Fibroblast of skin of abdomen (primary cell): ENCODE measurements at places on chromosomes 13 and 19.

DNA sequence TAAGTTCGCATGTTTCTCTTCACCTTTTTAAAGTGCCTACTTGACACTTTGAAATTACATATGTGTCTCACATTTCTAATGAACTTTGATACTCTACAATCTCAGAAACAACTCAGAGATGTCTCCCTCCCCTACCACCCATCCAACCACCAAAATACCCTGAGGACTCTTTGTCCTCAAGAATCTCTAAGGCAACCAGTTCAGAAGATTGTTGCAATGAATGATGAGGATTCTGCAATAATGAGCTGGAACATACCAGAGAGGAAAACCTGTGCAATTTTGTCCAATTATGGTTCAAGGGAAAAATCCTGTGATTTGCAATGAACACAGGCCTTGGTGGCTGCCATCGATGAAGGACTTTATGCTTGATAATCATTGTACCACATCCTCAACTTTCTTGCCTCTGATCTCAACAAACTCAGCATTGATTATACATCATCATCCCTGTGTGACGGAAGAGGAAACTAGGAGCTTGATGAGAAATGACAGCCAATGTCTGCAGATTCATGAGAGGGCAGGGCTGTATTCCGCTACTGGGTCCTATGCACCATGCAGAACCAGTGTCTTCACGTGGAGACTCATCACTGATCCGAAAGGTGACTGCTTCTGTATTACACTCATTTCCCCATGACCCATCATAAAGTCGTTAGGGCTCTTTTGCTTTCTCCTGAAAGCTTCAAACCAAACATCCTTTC, 1.1 kb downstream of the FPR1 start:
- DNase-seq, result peak; percentile 26

DNA sequence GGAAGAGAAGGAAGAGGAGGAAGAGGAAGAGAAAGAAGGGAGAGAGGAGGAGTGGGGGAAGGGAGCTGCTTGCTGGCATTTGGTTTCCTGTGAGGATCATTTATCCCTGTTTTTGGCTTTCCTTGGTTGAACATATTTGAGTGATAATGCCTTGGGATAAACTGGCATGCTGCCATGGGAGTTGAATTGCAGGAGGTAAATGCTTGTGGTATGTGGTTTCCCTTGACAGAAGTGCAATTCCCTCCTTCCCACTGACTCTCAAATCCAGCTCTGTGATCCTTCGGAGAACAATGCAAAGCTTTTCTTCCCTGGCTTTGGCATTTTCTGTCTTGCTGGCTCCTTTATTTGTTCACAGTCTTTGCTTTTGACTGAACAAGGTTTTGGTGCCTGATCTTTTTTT, 27.2 kb upstream of the CBY2 start:
- peak; percentile 98 for DNase-seq

- DNase-seq, result no peak
Observed at GRCh38 chr13:111318386-111318785, 2.1 kb upstream of the TEX29 start.

DNA sequence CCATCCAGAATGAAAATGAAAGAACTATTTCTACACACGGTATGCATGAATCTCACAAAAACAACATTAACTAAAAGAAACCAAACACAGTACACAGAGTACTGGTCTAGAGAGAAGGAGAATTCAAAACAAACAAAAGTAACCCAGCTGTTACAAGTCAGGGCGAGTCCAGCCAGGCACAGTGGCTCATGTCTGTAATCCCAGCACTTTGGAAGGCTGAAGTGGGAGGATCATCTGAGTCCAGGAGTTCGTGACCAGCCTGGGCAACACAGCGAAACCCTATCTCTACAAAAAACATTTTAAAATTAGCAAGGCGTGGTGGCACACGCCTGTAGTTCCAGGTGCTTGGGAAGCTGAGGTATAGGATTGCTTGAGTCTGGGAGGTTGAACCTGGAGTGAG, 1.7 kb upstream of the PSMC4 start:
- no peak for DNase-seq

DNA sequence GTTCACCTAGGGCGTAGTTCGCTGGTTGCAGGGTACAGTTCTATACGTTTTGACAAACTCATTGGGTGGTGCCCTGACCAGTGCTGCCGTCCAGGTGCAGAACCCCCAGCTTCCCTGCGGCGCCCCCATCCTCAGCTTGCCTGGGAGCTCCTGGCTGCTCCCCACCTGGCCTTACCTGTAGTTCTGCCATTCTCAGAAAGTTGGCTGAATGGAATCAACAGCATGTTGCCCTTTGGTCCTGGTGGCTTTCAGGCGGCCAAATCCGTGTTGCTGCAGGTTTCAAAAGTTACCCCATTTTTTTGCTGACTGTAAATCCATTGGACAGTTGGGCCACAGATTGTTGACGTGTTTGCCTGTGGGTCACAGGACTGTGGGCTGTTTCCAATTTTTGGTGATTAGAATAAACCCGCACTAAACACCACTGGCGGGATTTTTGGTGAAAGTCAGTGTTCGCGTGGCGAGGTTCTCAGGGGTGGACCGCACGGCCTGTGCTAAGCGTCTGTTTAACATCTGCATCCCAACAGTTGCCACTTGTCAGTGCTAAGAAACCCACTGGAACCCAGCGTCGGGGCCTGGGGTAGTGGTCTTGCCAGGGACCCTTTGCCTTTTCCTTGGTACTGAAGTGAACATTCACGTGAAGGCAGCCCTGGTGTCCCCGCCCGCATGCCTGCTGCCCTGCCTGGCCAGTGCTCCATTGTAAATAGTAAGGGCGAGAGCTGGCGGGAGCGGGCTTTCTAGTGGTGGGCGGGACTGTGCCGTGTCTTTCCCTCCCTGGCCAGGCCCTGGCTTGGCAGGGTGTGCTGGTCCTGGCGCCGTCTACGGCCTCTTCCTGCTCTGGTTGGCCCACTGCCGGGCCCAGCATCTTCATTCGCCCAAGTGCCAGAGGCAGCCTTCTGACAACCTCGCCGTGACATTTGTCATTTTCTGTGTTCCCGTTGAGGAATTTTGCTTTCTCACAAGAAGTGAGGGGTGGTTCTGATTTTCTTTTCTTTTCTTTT, 3.3 kb downstream of the DOT1L start:
- peak; percentile 27 for DNase-seq

GRCh38 chr19:17865364-17866311, 5.9 kb downstream of the RPL18A start:
- DNase-seq, result no peak
